Activated naive CD4-positive, alpha-beta T cell treated with anti-CD3 and anti-CD28 coated beads for 36 hours (primary cell): ENCODE measurements at places on chromosomes 12 and 14. TPM values are rescaled to one million over a fixed set of nuclear protein-coding genes. Genes with fewer than 3 reads are reported as not detected.

- no peaks in the 10 kb centered on the region for H3K36me3 ChIP-seq
- no peak overlapping the region for H3K27ac ChIP-seq
- DNase-seq = no peak
- H3K4me3 ChIP-seq = no peak overlapping the region
- no peaks in the 10 kb centered on the region for H3K27me3 ChIP-seq
Measured at GRCh38 chr12:93882763-93883162, 205.6 kb downstream of the CRADD start.

DNA sequence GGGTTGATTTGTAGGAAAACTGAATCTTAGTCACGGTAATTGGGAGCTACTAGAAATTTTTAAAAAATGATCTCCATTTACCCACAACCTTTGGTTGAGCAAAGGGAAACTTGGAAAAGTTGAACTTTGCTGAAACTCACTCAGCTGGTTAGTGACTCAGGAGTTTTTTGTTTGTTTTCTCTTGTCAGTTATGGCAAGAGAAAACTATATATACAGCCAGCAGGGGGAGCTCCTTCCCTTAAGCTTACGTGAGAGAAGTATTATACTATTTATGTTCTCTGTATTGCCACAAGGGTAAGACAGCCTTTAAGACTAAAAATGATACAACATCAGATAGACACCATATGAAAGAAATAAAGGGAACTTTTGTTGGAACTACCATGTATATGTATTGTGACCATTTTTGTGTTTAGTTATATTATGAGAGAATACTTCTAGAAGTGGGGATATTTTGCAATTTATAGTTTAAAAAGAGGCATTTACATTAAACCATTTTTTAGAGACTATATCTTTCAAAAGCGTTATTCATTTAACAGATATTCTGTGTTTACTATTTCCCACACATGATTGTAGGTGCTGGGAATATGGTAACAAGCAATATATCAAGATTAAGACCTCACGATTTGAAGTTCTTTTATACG is 28.1 kb upstream of the TBC1D30 start:
- H3K27me3 ChIP-seq = peaks cover 6% of the 10 kb centered on the region
- H3K4me3 ChIP-seq = no peak overlapping the region
- no peak overlapping the region for H3K27ac ChIP-seq
- no peaks in the 10 kb centered on the region for H3K4me1 ChIP-seq
- no peaks in the 10 kb centered on the region for H3K36me3 ChIP-seq

GRCh38 chr12:108915632-108916133 is 35.8 kb downstream of the DAO start:
- no peak for DNase-seq
- H3K36me3 ChIP-seq = no peaks in the 10 kb centered on the region
- no peak overlapping the region for H3K27ac ChIP-seq
- no peaks in the 10 kb centered on the region for H3K4me1 ChIP-seq
- no peak overlapping the region for H3K4me3 ChIP-seq
- H3K27me3 ChIP-seq = no peaks in the 10 kb centered on the region

The FITM1 gene
- total RNA-seq = 0.19 TPM
